ENCODE measurements at places on chromosomes 2 and 18.
A peak's percentile ranks its signal among the peaks of the same experiment; 100 is the strongest.

DNA sequence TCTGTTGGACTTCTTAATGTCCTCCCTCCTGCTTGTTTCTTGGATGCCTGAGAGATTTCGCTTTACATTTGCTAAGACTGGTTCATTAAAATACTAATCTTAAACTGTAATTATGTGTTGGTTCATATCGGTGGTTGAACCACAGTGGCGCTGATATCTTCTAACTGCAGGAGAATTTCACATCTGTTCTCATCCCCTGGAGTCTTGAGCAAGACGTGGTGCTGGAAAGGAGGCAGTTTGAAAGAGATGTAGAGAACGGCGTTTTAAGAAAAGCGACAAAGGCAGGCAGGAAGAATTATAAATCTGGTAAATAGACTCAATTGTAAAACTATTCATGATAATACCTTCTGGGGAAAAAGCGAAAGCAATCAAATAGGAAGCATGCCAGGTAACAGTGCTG lies 79.5 kb downstream of the NXPH2 start:
- peak; percentile 25 for DNase-seq

DNA sequence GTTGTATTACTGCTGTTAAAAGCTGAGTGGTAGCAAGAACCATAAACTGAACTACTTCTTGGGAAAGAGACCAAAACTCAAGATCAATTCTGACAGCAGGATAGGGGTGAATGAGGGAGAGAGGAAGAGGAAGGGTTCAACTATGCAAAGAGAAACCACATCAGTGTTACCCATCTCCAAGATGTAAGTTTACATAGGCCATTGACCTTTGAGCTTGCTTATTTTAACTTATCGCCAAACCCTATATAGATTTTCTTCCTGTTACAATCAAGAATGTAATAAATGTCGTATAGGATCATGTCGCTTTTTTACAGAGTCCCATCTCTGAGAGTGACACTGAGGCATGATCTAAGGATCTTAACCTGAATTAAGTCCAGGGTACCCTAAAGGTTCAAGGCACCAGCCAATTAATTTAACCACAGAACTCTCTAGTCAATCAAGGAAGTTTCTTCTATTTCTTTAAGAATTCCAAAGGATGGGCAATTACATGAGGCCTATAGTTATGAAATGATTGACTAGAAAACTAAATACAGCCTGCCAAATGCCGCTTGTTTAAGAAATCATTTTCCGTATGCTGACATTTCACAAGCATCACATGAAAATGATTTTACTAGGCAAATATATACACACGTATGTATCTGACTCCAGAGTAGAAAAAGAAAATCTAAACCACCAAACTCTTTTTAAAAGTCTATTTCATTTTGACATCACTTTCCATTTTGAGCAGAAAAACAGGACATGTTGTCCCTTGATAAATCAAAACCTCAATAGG lies 11.8 kb downstream of the RND3 start:
- DNase-seq = no peak

GRCh38 chr2:8535469-8535795 lies 146.4 kb upstream of the ID2 start:
- DNase-seq = no peak

GRCh38 chr2:70482401-70482800 lies 71.2 kb downstream of the TGFA start:
- DNase-seq = no peak

DNA sequence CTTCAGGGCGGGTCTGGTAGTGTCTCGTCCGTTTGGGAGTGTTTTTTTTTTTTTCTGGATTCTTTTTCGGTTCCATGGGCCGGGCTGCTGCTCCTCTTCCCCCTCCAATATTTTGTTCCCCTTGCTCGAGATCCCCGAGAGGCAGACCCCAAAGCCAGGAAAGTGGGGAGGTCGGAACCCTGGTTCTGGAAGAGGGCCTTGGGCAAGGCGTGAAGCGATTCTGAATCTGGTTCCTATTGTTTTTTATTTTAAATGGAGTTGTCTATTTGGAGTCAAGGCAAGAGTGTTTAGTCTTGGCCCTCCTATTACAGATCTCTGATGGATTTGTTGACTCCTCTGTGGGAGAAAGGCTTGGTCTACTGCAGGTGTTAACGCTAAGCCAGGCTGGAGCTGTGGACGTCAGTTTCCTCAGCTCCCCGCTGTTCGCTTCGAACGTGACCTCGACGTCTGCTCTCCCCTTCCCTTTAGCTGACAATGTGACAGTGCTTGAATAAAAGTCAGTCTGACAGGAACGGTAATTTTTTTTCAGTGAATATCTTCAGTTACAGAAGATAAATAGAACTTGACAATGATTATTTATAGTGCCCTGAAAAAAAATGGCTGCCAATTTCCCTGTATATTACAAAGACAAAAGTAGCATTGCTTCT lies 683 bp upstream of the DNAJC27 start:
- peak; percentile 65 for DNase-seq

DNA sequence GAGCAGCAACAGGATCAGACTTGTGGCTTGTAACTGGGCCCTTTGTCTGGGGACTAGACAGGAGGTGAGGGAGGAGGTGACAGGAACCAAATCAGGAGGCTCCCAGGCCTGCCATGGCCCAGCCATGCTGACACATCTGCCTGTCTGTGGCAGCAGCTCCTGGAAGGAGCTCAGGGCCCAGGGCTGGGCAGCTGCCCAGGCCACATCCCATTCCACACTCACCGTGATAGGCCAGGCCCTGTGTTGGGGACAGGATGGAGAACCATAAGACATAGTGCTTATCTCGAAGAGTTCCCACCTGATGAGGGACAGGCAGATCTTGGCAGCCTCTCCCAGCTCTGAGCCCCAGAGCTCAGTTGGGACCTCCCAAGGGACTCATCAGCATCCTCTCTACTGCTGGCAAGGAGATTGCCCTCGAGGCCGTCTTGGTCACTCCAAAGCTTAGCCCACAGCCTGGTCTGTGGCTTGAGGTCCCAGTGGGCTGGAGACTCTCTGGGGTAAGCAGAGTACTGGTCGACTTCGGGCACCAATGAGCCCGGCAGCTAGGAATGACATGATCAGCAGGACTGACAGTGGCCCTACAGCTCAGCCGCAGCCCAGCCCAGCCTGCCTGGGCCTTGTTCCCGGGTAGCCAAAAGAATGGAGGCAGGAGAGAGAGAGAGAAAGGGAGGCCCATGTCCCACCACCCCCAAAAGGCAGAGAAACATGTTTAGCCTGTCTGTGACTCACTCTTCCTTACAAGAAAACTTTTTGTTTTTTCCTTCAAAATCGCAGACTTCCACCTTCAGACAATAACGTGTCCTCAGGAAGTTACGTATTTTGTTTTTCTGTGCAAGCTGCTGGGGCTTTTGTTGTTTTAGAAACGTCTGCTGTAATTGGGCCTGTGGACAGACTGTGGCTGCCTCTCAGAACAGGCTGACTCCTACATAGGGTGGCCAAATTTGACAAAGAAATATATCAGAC lies 82.1 kb downstream of the HS1BP3 start:
- no peak for DNase-seq

- no peak for DNase-seq
These were observed 24.2 kb downstream of the PLCL1 start for GRCh38 chr2:197828464-197829135.

DNA sequence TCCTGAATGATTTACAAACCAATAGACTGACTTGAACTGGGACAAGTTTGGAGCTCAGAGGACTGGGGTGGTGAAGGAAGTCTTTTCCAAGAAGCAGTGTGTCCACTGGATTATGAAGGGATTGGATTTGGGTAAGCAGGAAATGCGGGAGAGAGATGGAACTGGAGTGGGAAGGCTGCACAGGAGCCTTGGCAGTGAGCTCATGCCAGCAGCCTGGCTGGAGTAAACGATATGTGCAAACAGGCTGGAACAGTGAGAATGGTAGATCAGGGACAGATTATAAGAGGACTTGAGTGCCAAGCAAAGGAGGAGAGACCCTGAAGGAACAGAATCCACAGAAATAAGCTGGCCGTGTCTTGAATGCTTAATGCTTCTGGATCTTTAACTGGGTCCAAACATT lies 121.9 kb upstream of the GATA6 start:
- no peak for DNase-seq

- DNase-seq = no peak
These were observed 238.4 kb upstream of the SMAD2 start for GRCh38 chr18:48168861-48169260.

- DNase-seq = peak; percentile 63
These were observed 37.8 kb upstream of the EFEMP1 start for GRCh38 chr2:55961318-55961911.

DNA sequence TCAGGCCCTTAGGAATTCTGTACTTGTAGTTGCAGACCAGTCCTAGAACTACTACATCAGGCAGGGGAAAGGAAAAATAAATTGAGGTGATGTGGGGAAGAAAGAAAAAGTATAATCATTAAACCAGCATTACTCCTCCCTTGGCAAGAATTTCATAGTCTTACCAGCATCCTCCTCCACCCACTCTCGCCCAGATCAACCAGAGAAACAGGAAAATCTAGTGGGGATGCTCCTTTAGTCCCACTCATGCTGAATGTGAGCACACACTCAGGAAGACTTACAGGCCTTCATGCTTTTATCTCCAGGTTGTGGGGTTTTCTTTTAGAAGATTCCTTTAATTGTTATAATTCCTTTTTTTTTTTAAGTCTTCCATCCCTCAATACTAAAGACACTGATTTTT lies 129.3 kb upstream of the CCDC150 start:
- DNase-seq = no peak

GRCh38 chr2:207240649-207241048 lies 74.9 kb upstream of the KLF7 start:
- no peak for DNase-seq

GRCh38 chr2:179764710-179765109 lies 96.7 kb downstream of the ZNF385B start:
- no peak for DNase-seq

GRCh38 chr2:147364597-147364996 lies 480.2 kb upstream of the ACVR2A start:
- DNase-seq = peak; percentile 77

GRCh38 chr2:164046040-164046439 lies 310.2 kb upstream of the FIGN start:
- no peak for DNase-seq

DNA sequence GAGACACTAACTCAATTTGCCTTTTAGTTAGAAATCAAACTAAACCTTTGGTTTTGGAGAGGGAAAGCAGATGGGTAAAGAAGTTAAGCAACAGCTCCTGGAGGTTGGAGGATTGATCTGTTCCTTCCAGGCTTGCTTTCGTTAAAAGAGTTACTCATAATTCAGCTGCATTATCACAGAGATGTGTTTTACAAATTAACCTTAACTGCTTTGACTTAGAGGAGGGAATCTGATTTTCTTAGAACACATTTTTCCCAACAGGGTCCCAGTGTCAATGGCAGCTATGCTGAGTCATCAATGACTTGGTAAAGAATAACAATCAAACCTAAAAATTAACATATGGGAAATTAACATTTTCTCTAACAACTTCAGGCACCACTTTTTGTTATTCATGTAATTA lies 113.4 kb downstream of the COPS8 start:
- no peak for DNase-seq

GRCh38 chr2:134379293-134379692 lies 125.4 kb downstream of the MGAT5 start:
- DNase-seq = no peak

- DNase-seq = no peak
These were observed 80.7 kb upstream of the CABLES1 start for GRCh38 chr18:23054553-23054952.

DNA sequence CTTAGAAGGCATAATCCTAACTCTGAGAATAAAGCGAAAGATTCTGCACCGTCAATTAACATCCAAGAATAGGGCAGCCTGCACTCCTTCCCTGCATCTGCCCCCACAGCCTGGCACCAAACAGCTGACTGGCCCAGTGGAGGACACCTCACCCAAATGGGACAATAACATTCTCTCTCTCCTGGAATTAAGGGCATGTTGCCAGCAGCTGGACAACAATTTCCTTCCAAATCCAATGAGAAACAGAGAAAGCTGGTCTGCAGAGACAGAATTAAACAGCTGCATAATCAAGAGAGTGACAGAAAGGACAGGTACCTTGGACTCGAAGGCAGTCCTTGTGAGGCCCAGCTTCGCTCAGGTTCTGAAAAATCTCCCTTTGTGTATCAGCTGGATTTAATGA lies 15.0 kb downstream of the COX7A2L start:
- no peak for DNase-seq

DNA sequence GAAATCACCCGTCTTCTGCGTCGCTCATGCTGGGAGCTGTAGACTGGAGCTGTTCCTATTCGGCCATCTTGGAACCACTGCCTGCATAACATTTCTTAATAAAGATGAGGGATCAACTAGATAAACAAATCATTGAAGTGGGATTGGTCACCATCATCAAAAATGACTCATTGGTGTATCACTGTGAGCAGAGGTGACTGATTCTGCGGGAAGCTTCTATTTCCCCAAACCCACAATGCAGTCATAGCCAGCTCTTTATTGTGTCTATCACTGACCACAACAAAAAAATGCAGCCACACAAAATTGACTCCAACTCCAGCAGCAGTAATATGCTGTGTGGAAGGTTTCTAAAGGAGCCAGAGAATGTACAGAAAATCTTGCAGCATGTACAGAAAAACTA lies 630.7 kb upstream of the HS6ST1 start:
- no peak for DNase-seq

GRCh38 chr2:239093542-239093941 lies 245.7 kb downstream of the TWIST2 start:
- no peak for DNase-seq

GRCh38 chr2:118097657-118098056 lies 9.4 kb downstream of the INSIG2 start:
- peak; percentile 66 for DNase-seq

DNA sequence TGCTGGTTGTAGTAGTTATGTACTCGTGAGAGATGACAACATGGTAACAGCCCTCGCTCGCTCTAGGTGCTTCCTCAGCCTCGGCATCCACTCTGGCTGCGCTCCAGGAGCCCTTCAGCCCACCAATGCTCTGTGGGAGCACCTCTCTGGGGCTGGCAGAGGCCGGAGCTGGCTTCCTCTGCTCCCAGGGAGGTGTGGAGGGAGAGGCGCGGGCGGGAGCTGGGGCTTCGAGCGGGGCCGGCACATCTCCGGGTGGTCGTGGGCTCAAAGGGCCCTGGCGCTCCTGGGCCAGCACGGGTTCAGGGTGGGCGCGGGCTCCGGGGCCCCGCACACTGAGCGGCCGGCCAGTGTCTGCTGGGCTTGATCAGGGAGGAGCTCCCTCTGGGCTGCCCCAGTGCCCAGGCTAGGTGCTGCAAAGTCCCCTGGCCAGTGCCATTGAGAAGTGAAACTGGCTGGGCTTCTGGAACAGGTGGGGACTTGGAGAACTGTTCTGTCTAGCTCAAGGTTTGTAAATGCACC lies 1012.1 kb downstream of the CNTNAP5 start:
- DNase-seq = no peak

DNA sequence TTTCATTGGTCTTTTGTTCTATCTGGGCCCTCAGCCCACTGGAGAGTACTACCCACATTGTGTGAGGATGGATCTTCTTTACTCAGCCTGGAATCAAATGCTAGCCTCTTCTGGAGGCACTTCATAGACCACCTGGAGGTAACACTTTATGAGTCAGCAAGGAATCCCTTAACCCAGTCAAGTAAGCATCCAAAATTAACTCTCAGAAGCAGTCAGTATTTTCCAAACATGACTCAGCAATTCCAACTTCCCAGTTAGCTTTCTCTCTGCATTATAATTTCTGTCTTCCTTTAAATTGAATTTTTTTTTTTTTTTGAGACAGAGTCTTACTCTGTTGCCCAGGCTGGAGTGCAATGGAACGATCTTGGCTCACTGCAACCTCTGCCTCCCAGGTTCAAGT lies 142.7 kb downstream of the ACKR3 start:
- DNase-seq = peak; percentile 1
